Camera-type eye (tissue), 1 donor: ENCODE measurements at places on chromosomes 16 and 17. TPM values are rescaled to one million over a fixed set of nuclear protein-coding genes. Genes with fewer than 3 reads are reported as not detected.

Gene GAST
- total RNA-seq = not detected

Gene SLFN12L
- 0.77 TPM for total RNA-seq

Gene XYLT1
- total RNA-seq = 24.0 TPM

Gene SLC43A2
- 21.1 TPM for total RNA-seq

Gene LYRM9
- 24.3 TPM for total RNA-seq

Gene USP36
- 60.9 TPM for total RNA-seq

Gene NPIPB4
- 102 TPM for total RNA-seq

Gene MT1G
- total RNA-seq = not detected

Gene TOM1L1
- total RNA-seq = 61.0 TPM

Gene TBX21
- 1.5 TPM for total RNA-seq

Gene ANKRD40CL
- total RNA-seq = not detected

Gene HBM
- total RNA-seq = 15.4 TPM

Gene KCNH6
- 24.6 TPM for total RNA-seq

Gene ZNF747
- 18.6 TPM for total RNA-seq

Gene ITGA3
- total RNA-seq = 22.1 TPM
